Uterus (tissue), 4 donors: ENCODE measurements at places on chromosomes 13 and 19. TPM values are rescaled to one million over a fixed set of nuclear protein-coding genes. Genes with fewer than 3 reads are reported as not detected.

Gene PRTN3
- total RNA-seq, result not detected

GRCh38 chr19:14432791-14433553, at the start of gene PKN1:
Gene PKN1 (plus strand): TSS chr19:14433306. CDS start chr19:14433522, 216 bp downstream.
- H3K4me1 ChIP-seq, result no peaks in the 10 kb centered on the region
- peak within 1 kb of the TSS; percentile 92 for H3K27ac ChIP-seq
- H3K36me3 ChIP-seq, result no peaks in the 10 kb centered on the region
- no peaks in the 10 kb centered on the region for H3K27me3 ChIP-seq
- peak within 1 kb of the TSS; percentile 96 for H3K4me3 ChIP-seq

Gene ONECUT3
- not detected for total RNA-seq

- no peak for DNase-seq
- H3K36me3 ChIP-seq, result no peaks in the 10 kb centered on the region
- no peaks in the 10 kb centered on the region for H3K4me1 ChIP-seq
- no peaks in the 10 kb centered on the region for H3K27me3 ChIP-seq
- no peak overlapping the region for H3K27ac ChIP-seq
- H3K4me3 ChIP-seq, result no peak overlapping the region
Measured at GRCh38 chr13:109971456-109972090, 185.2 kb upstream of the IRS2 start.

Gene TLE2
- total RNA-seq, result 24.9 TPM

GRCh38 chr13:60261432-60262351, 98.0 kb upstream of the DIAPH3 start:
- no peak overlapping the region for H3K4me3 ChIP-seq
- H3K27me3 ChIP-seq, result no peaks in the 10 kb centered on the region
- H3K27ac ChIP-seq, result no peak overlapping the region
- H3K4me1 ChIP-seq, result no peaks in the 10 kb centered on the region
- no peak for DNase-seq
- H3K36me3 ChIP-seq, result no peaks in the 10 kb centered on the region

DNA sequence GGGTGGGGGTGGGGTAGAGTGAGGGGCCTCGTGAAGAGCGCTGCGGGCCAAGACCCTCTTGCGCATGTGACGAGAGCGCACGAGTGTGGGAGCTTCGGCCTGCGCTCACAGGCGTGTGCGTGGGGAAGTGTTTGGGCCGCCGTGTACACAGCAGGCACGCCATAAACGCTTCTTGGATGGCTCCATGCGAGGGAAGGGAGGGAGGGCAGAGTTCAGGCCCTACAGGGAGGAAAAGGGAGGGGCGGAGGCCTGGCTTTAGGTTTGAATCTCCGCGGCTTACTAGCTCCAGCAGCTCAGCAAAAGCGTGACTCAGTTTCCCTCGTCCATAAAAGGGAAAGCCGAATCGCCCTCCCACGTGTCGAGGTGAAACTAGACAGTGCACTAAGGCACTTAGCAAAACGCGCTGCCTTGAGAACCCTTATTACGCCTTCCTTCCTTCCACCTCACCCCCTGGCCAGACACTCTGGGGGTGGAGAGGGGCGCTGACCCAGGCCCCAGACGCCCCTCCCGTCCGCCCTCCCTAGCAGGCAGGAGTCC, 12.5 kb downstream of the GADD45B start:
- no peaks in the 10 kb centered on the region for H3K27me3 ChIP-seq
- no peaks in the 10 kb centered on the region for H3K36me3 ChIP-seq
- no peak for DNase-seq
- H3K27ac ChIP-seq, result peak overlapping the region; percentile 21
- H3K4me3 ChIP-seq, result peak overlapping the region; percentile 34

- no peak overlapping the region for H3K4me3 ChIP-seq
- no peak for DNase-seq
- H3K4me1 ChIP-seq, result no peaks in the 10 kb centered on the region
- H3K27ac ChIP-seq, result no peak overlapping the region
Measured at GRCh38 chr13:61156753-61157152, 258.9 kb downstream of the PCDH20 start.

- no peaks in the 10 kb centered on the region for H3K36me3 ChIP-seq
- no peak overlapping the region for H3K27ac ChIP-seq
- no peak for DNase-seq
- no peak overlapping the region for H3K4me3 ChIP-seq
- no peaks in the 10 kb centered on the region for H3K27me3 ChIP-seq
Measured at GRCh38 chr13:109720758-109721184, 65.6 kb downstream of the IRS2 start.

Gene TMEM272
- total RNA-seq, result not detected

DNA sequence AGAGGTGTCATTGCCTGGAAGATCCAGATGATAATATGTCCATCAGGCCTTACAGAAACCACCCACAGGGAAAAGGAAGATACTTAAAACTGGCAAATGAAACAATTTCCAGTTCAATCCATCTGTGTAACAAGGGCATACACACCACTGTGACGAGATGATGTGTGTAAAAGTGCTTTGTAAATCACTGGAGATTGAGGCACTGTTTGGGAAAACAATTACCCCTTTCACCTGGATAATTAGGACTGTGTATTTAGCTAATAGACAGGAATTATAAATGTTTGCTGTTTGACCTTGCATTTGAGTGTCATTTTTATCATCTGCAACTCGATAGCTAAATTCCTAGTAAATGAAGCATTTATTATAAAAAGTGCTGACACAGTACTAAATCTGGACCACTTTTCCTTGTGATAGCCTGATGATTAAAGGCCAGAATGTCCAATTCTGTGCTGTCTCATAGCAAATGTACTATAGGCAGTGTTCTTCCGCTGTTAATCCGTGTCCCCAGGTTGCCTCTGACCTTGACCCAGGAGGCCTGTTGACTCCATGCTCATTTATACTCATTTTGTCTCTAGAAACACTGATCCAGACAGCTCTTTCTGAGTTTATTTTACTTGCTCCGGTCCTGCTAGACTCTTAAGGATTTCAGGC, 105.8 kb downstream of the LACC1 start:
- no peaks in the 10 kb centered on the region for H3K4me1 ChIP-seq
- no peaks in the 10 kb centered on the region for H3K27me3 ChIP-seq
- H3K36me3 ChIP-seq, result no peaks in the 10 kb centered on the region
- no peak for DNase-seq
- H3K27ac ChIP-seq, result peak overlapping the region; percentile 17

Gene HS6ST3
- total RNA-seq, result 3.8 TPM

DNA sequence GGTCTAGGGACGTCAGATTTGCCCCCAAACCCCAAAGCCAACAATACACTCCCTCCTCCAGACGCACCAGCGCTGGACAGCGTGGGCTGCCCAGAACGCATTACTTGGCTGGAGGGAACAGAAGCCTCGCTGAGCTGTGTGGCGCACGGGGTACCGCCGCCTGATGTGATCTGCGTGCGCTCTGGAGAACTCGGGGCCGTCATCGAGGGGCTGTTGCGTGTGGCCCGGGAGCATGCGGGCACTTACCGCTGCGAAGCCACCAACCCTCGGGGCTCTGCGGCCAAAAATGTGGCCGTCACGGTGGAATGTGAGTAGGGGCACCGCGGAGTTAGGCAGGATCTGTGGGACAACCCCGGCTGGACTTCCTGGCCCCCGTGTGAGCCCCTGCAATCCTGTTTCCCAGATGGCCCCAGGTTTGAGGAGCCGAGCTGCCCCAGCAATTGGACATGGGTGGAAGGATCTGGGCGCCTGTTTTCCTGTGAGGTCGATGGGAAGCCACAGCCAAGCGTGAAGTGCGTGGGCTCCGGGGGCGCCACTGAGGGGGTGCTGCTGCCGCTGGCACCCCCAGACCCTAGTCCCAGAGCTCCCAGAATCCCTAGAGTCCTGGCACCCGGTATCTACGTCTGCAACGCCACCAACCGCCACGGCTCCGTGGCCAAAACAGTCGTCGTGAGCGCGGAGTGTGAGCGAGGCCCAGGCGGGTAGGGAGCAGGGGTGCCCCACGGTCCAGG, 4.0 kb downstream of the ICAM5 start:
- peaks cover 39% of the 10 kb centered on the region for H3K27me3 ChIP-seq
- no peaks in the 10 kb centered on the region for H3K4me1 ChIP-seq
- no peak overlapping the region for H3K27ac ChIP-seq
- no peaks in the 10 kb centered on the region for H3K36me3 ChIP-seq

GRCh38 chr19:37980419-37981170, 73.6 kb downstream of the SIPA1L3 start:
- DNase-seq, result no peak
- H3K4me1 ChIP-seq, result no peaks in the 10 kb centered on the region
- H3K27ac ChIP-seq, result no peak overlapping the region
- H3K27me3 ChIP-seq, result no peaks in the 10 kb centered on the region
- no peak overlapping the region for H3K4me3 ChIP-seq

DNA sequence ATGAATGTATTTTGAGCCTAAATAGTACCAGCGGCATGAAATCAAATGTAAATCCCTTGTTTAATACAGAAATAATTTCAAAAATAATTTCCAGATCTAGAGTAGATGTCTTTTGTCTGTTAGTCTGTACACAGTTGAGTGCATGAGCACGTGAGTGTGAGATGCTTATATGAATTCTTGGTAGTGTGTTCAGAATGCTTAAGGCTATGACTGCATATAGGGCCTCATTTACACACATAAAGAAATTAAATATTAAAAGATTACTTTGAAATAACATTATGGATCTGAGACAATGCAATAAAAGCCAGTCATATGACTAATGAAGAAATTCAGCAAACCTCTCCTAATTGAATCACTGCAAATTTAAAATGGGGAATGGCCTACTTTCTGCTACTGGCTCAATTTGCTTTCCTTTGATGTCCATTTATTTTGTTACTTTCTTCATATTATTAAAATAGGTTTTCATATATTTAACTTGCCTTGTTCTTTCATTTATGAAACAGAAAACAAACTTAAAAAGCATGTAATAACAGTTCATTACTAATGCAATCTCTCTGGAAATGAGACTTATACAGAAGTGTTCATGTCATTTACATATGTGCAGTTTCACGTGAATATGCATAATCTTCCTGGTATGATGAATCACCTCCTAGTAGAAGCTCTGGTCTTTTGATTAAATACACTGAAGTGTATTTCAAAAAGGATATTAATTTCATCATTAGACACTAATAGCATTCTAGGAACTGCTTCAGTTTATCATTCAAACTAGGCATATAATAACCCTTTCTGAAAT, 4.5 kb downstream of the AMER2 start:
- H3K36me3 ChIP-seq, result no peaks in the 10 kb centered on the region
- H3K27me3 ChIP-seq, result no peaks in the 10 kb centered on the region
- no peaks in the 10 kb centered on the region for H3K4me1 ChIP-seq
- H3K4me3 ChIP-seq, result no peak overlapping the region
- no peak for DNase-seq
- no peak overlapping the region for H3K27ac ChIP-seq

Gene ZNF681
- 1.8 TPM for total RNA-seq

GRCh38 chr13:111514610-111515306, 194.3 kb downstream of the TEX29 start:
- no peak for DNase-seq
- H3K4me3 ChIP-seq, result no peak overlapping the region
- no peaks in the 10 kb centered on the region for H3K27me3 ChIP-seq
- no peaks in the 10 kb centered on the region for H3K4me1 ChIP-seq

Gene PNMA8A
- 11.8 TPM for total RNA-seq

GRCh38 chr19:10858204-10858828, 10.1 kb downstream of the C19orf38 start:
- no peak for DNase-seq
- no peak overlapping the region for H3K4me3 ChIP-seq
- H3K4me1 ChIP-seq, result no peaks in the 10 kb centered on the region
- H3K36me3 ChIP-seq, result no peaks in the 10 kb centered on the region
- no peak overlapping the region for H3K27ac ChIP-seq

- DNase-seq, result no peak
- H3K4me1 ChIP-seq, result no peaks in the 10 kb centered on the region
- no peaks in the 10 kb centered on the region for H3K36me3 ChIP-seq
- H3K27me3 ChIP-seq, result no peaks in the 10 kb centered on the region
Measured at GRCh38 chr19:48686088-48686487, 9.7 kb upstream of the FUT2 start.

Gene MARCHF2
- 44.1 TPM for total RNA-seq

GRCh38 chr19:23377276-23377675, 18.0 kb downstream of the ZNF91 start:
- DNase-seq, result no peak
- H3K4me3 ChIP-seq, result no peak overlapping the region
- no peaks in the 10 kb centered on the region for H3K36me3 ChIP-seq
- H3K27ac ChIP-seq, result no peak overlapping the region
- no peaks in the 10 kb centered on the region for H3K27me3 ChIP-seq
- no peaks in the 10 kb centered on the region for H3K4me1 ChIP-seq

DNA sequence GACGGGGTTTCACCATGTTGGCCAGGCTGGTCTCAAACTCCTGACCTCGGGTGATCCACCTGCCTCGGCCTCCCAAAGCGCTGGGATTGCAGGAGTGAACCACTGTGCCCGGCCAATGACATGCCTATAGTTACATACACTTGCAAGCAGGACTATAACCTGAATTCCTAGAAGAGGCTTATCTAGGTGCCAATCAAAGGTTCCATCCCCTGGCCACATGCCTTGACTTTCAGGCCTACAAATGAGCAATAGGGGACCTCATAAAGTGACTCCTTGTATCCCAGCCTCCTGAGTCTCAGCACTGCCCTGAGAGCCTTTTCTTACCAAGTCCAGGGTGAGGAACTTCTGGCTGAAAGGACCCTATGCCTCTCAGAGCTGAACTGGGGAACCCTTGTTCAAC, 3.9 kb upstream of the LSM4 start:
- no peak overlapping the region for H3K4me3 ChIP-seq
- H3K4me1 ChIP-seq, result no peaks in the 10 kb centered on the region
- no peak overlapping the region for H3K27ac ChIP-seq
- DNase-seq, result no peak
- H3K27me3 ChIP-seq, result no peaks in the 10 kb centered on the region

- H3K27ac ChIP-seq, result peak overlapping the region; percentile 56
- no peaks in the 10 kb centered on the region for H3K4me1 ChIP-seq
- H3K4me3 ChIP-seq, result peak overlapping the region; percentile 18
- no peaks in the 10 kb centered on the region for H3K27me3 ChIP-seq
- peak; percentile 75 for DNase-seq
- H3K36me3 ChIP-seq, result no peaks in the 10 kb centered on the region
Measured at GRCh38 chr19:57057036-57057686, 62.6 kb upstream of the USP29 start.

DNA sequence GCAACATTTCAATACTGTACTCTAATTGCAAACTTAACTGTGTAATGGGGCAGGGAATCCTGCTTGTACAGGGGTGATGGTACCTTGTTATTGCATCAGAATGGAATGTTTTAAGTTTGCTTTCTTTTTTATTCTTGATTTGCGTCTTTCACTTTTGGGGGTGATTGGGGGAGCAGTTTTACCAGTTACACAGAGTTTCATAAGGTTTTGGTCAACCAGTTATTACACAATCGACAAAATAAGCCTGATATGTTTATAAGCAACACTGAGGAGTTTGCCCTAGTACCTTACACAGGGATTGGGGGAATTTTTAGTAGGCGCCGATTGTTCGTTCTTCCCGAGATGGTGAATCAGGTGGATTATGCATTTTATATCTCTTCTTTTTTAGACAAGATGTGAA, 2.7 kb downstream of the KLF5 start:
- H3K27me3 ChIP-seq, result no peaks in the 10 kb centered on the region
- no peaks in the 10 kb centered on the region for H3K36me3 ChIP-seq
- H3K4me1 ChIP-seq, result no peaks in the 10 kb centered on the region
- H3K27ac ChIP-seq, result no peak overlapping the region

GRCh38 chr19:34120846-34121639, 51.3 kb upstream of the LSM14A start:
- H3K36me3 ChIP-seq, result no peaks in the 10 kb centered on the region
- H3K27ac ChIP-seq, result no peak overlapping the region
- no peak overlapping the region for H3K4me3 ChIP-seq
- H3K27me3 ChIP-seq, result no peaks in the 10 kb centered on the region

GRCh38 chr13:114072421-114072820, 60.0 kb downstream of the RASA3 start:
- no peaks in the 10 kb centered on the region for H3K27me3 ChIP-seq
- H3K4me1 ChIP-seq, result peaks cover 7% of the 10 kb centered on the region
- no peaks in the 10 kb centered on the region for H3K36me3 ChIP-seq
- DNase-seq, result no peak
- no peak overlapping the region for H3K27ac ChIP-seq

Gene C19orf67
- not detected for total RNA-seq

Gene APOE
- total RNA-seq, result 55.3 TPM

Gene LRP3
- total RNA-seq, result 22.8 TPM
